Neuronal stem cell (in vitro differentiated cells): ENCODE measurements at places on chromosomes 1 and 21.

GRCh38 chr1:223105568-223105967 is 37.5 kb downstream of the TLR5 start:
- H3K4me3 ChIP-seq: no peak overlapping the region
- H3K4me1 ChIP-seq: peaks cover 2% of the 10 kb centered on the region
- no peak for DNase-seq
- no peak overlapping the region for H3K27ac ChIP-seq
- H3K36me3 ChIP-seq: no peaks in the 10 kb centered on the region

DNA sequence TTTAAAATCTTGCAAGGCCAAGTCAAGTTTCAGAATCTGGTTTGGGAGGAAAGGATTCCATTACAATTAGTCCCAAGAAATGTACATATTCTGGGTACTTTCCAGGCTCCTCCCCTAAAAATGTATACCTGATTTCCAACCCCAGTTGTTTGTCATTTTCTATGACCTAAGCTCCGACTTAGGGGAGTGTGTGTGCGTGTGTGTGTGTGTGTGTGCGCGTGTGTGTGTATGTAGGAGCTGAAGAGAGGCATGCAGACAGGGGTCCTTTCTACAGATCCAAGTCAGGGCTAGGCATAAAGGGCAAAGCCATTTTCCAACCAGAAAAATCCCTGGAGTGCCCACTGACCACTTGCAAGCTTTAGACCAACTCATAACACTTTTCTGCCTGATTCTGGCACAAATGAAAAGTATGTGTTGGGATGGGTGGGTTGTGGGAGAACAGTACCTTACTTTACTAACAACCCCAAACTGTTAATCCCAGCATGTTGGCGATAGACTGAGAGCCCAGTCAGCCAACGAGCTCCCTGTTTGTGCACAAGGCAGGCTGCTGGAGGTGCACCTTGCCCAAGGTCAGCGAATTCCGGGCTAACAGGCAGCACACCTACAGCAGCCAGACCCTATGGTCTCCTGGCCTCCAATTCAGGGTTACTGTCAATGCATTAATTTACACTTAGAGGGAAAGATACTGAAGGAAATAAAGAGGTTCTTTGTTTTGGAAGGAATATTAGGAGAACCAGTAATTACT is 1.7 kb downstream of the TRABD2B start:
- H3K4me3 ChIP-seq: no peak overlapping the region
- no peak for DNase-seq
- no peak overlapping the region for H3K27ac ChIP-seq
- H3K36me3 ChIP-seq: no peaks in the 10 kb centered on the region
- H3K27me3 ChIP-seq: peaks cover 35% of the 10 kb centered on the region

- no peak for DNase-seq
- no peaks in the 10 kb centered on the region for H3K36me3 ChIP-seq
- H3K27ac ChIP-seq: no peak overlapping the region
- H3K4me1 ChIP-seq: peaks cover 20% of the 10 kb centered on the region
- no peak overlapping the region for H3K4me3 ChIP-seq
- peaks cover 48% of the 10 kb centered on the region for H3K27me3 ChIP-seq
These were observed 2.1 kb downstream of the PRELP start for GRCh38 chr1:203477748-203478147.

GRCh38 chr1:241551759-241552638 is 19.8 kb downstream of the KMO start:
- H3K27ac ChIP-seq: no peak overlapping the region
- H3K4me3 ChIP-seq: no peak overlapping the region
- peaks cover 3% of the 10 kb centered on the region for H3K4me1 ChIP-seq
- H3K36me3 ChIP-seq: no peaks in the 10 kb centered on the region

DNA sequence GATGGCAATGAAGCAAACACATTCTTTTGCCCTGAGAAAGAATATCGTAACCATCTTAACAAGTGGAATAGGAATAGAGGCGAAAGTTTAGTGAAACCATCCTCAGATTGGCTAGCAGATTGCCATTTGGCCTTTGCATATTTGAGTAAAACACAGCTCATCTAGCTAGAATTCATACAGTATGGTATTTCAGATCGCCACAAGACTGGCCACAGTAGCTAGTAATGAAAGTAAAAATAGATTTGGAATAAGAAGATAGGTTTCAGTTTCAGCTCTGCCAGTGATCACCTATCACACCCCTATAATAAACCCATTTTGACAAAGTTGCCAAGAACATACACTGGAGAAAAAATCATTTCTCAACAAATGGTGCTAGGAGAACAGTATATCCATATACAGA is 294.9 kb downstream of the LRRIQ3 start:
- no peaks in the 10 kb centered on the region for H3K27me3 ChIP-seq
- no peaks in the 10 kb centered on the region for H3K36me3 ChIP-seq
- no peak overlapping the region for H3K27ac ChIP-seq
- DNase-seq: no peak
- H3K4me1 ChIP-seq: peaks cover 13% of the 10 kb centered on the region

DNA sequence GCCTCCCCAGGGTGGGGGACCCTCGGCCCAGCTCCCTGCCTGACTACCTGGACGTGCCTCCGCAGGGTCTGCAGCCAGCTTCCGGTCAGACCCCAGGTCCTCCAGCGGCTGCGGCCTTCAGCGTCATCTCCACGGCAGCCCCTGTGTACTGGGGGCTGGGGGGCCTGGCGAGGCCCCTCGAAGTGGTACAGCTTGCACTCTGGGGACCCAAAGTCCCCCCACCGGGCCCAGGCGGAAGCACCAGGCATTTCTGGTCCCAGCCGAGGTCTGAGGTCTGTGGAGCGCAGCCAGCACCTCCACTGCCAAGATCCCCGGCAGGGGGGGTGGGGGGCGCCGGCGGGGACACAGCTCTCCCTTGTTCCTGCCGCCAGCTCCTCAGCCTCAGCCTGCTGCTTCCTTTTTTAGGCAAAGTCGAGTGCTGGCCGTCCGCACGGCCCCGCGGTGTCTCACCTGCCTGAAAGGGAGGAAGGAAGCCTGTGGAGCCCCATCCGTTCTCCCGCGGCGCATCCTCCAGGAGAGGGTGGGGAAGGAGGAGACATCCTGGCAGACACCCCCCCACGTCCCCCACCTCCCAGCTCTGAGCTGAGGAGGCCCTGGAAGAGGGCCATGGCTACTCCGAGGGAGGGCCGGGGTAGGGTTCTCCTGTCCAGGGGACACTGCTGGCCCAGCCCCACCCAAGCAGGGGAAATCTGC is 1.2 kb upstream of the VWA1 start:
- DNase-seq: no peak
- H3K4me3 ChIP-seq: peak overlapping the region; percentile 30
- peaks cover 75% of the 10 kb centered on the region for H3K4me1 ChIP-seq

GRCh38 chr1:179708434-179709195 is 34.5 kb upstream of the FAM163A start:
- H3K4me1 ChIP-seq: no peaks in the 10 kb centered on the region
- no peaks in the 10 kb centered on the region for H3K27me3 ChIP-seq
- H3K36me3 ChIP-seq: no peaks in the 10 kb centered on the region
- no peak for DNase-seq
- H3K4me3 ChIP-seq: no peak overlapping the region

- H3K27me3 ChIP-seq: no peaks in the 10 kb centered on the region
- H3K4me3 ChIP-seq: no peak overlapping the region
- no peak overlapping the region for H3K27ac ChIP-seq
- no peaks in the 10 kb centered on the region for H3K36me3 ChIP-seq
These were observed 15.3 kb downstream of the BECN2 start for GRCh38 chr1:241972703-241973369.

- no peak overlapping the region for H3K4me3 ChIP-seq
- H3K4me1 ChIP-seq: no peaks in the 10 kb centered on the region
- no peaks in the 10 kb centered on the region for H3K36me3 ChIP-seq
These were observed 362.5 kb downstream of the PBX1 start for GRCh38 chr1:164921493-164921892.
